ENCODE measurements at places on chromosomes 1 and 21.

- DNase-seq: no peak
Measured at GRCh38 chr1:65844296-65844695, 51.6 kb downstream of the PDE4B start.

DNA sequence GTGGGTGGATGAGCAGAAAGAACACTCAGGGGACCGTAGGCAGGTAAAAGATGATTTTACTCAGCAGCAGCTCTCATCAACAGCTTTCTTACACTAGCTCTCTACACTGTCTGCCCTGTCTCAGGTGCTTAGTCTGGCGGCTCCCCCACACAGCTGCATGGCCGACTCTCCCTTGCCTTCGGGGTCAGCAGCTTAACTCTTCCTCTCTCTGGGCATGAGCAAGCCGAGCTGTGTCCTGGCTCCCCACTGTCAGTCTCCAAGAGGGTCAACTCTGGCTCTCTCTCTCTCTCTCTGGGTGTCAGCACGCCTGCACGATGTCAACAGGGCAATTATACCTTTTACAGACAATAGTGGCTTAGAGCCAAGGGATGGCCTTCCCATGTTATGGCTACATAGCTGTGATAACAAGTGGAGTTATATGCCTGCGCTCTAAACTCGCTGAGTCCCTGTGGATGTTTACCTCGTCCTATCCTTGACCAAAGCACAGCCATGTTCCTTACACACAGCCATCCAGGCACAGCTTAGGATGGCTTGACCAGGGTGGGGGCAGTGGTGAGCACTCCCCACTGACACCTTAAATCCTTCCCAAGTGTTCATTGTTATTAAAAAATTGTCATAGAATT is 3.1 kb upstream of the BCL10 start:
- DNase-seq: no peak

DNA sequence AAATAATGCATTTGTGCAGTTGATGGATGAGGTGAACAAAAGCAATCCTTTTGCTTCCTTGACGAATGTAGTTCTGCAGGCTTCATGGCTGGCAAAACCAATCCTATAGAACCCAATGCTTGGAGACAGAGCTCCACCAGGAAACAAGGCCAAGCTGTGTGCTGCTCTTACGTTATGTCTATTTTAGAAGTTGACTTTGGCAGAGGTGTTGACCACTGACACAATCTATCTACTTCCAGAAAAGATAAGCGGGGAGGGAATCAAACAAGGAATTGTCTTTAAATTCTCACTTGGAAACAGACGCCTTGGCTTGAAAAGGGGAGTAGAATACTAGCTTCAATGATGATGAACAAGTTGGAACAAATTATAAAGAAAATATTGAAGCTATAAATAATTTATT is 211.2 kb downstream of the SETD4 start:
- DNase-seq: no peak

DNA sequence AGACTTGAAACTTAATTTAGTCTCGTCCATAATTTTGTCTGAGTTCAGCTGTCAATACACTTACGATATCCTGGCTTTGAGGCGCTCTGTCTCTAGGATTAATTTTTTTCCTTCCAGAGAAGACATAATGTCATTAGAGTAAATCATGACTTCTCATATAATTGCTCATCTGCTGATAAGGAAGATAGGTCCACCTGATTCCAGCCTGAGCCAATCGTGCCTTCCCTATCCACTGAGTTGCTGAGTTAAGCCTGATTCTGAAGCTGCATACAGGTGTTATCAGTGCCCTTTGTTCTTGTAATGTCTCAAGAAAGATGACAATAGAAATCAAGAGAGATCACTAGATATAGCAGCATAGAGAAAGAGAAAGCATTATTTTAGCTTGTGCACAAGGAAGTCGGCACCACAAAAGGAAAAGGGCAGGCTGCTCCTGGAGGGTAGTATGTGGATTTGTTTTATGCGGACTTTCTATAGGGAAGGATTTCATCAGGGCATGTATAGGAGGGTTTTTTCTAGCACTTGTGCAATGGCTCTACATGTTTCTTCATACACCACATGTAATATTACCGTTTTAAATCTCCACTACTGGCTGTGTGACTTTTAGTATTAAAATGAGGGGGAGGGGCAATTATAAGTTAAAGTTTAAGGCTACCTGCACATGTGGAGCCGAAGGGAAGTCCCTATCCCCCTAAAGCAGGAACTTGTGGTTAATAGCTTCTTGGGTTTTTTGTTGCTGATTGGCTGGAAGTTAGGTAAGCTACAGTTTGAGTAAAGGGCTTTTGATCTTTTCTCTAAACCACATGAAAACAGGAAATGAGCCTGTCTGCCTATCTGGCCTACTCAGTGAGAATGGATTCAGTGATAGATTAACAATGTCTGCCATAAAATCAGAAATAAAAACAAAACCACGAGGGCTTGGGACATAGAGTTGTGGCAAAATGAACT is 133.4 kb downstream of the PLPPR5 start:
- no peak for DNase-seq

DNA sequence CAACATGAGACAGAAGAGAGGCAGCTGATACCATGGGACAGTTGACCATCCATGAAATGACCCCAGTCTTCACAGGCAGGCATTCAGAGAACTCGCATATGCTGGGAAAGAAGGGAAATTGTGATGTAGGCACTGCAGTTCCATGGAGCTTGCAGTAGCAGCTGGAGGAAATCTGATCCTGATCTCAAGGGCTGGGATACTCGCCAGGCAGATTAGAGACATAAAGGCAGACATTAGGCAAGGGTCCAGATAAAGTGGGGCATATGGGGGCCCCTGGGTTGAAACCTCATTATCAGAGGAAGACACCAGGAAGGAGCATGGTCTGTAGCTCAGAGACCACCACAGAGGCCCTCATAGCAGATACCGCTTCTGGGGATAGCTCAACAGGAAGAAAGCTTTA is 48.7 kb upstream of the TNR start:
- DNase-seq: no peak

- no peak for DNase-seq
Measured at GRCh38 chr1:23092447-23092846, 73.2 kb downstream of the KDM1A start.

DNA sequence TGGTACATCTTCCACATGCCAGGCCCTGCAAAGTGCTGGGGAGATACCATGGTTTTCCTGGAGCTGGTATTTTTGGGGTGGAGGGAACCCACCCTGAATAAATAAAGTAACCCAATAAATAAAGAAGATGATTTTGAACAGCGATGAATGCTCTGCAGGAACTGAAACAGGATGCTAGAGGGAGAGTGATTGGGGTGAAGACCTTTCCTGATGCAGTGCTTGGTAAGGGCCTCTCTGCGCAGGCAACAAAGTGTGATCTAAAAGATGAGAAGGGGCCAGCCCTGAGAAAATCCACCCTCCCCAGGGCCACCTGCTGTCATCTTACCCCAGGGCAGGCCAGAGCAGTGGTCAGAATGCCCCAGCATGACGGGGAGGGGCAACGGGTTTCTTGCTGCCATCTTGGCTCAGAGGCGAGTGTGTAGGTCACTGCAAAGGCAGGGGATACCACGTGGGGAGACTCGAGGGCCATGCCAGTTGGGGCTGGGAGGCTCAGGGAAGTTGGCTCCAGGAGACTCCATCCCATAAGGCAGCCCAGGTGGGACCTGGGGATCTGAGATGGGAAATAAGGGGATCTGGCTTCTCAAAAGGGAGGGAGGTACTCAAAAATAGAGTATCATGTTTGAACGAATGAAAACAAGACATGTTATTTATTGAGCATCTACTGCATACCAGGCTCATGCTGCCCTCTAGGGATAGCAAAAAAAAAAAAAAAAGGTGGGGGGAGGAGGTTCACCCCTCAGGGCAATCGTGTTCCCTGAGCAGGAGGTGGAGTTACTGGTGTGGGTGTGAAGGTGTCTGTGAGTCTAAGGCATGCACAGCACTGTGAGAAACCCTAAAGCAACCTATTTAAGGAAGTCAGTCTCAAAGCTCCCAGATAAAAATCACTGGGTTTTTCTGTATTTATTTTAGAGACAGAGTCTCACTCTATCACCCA is 2.8 kb downstream of the SRARP start:
- DNase-seq: no peak

GRCh38 chr1:213274140-213274539 is 223.1 kb downstream of the RPS6KC1 start:
- no peak for DNase-seq

DNA sequence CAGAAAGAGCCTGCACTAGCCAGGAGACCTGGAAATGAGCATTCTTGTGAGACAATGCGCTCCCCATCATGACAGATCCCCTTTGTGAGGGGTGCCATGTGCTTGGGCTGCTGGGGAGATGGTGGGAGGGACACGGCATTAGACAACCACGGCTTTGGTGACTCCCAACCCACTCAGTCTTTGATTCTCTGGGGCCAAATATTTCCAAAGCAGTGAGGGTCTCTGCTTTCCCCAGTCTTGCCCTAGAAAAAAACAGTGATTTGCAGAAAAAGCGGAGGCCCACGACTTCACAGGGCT is 10.2 kb downstream of the SLC45A3 start:
- DNase-seq: no peak

- DNase-seq: no peak
Measured at GRCh38 chr1:234400773-234401172, 27.5 kb downstream of the COA6 start.

- DNase-seq: no peak
Measured at GRCh38 chr1:27011976-27012563, 580 bp downstream of the TENT5B start.

GRCh38 chr1:9289711-9290485 is 2.8 kb upstream of the SPSB1 start:
- DNase-seq: peak; percentile 85
